ENCODE measurements at places on chromosomes 12 and 14. TPM values are rescaled to one million over a fixed set of nuclear protein-coding genes. Genes with fewer than 3 reads are reported as not detected.

TMPRSS12 gene
- not detected for total RNA-seq

TIMM9 gene
- total RNA-seq, result 31.9 TPM

PLBD1 gene
- total RNA-seq, result not detected

TAS2R20 gene
- 4.4 TPM for total RNA-seq

SPSB2 gene
- total RNA-seq, result 2.4 TPM

TAS2R50 gene
- total RNA-seq, result 1.7 TPM

TMEM30B gene
- total RNA-seq, result 1.0 TPM

GRCh38 chr12:127680516-127680915, 586.5 kb upstream of the TMEM132C start:
- no peak for ATAC-seq

GRCh38 chr12:121574025-121574424, 6.8 kb downstream of the KDM2B start:
- ATAC-seq, result no peak

DNA sequence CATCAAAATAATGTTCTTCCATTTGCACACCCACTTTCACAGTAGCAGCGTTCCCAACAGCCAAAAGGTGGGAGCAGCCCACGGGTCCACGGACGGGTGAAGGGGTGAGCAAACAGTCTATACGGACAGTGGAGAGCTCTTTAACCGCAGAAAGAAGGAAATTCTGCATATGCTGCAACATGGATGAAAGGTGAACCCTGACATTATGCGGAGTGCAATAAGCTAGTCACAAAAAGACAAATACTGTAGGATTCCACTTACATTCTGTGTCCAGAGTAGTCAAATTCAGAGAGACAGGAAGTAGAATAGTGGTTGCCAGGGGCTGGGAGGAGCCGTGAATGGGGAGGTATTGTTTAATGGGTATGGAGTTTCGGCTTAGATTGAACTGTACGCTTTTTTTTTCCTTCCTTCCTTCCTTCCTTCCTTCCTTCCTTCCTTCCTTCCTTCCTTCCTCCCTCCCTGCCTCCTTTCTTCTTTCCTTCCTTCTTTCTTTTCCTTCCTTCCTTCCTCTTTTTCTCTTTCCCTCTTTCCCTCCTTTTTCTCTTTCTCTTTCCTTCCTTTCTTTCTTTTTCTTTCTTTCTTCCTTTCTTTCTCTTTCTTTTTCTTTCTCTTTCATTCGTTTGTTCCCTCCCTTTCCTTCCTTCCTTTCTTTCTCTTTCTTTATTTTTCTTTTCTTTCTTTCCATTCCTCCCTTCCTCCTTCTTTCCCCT, 15.8 kb upstream of the ANKRD9 start:
- peak; percentile 20 for ATAC-seq

GRCh38 chr14:43651896-43652295, 855.2 kb downstream of the FSCB start:
- no peak for ATAC-seq

- ATAC-seq, result no peak
These were observed at the start of gene TMTC1 for GRCh38 chr12:29783773-29784666. TMTC1 (minus strand) TSS chr12:29783942; CDS start chr12:29783751, 191 bp downstream.

DNA sequence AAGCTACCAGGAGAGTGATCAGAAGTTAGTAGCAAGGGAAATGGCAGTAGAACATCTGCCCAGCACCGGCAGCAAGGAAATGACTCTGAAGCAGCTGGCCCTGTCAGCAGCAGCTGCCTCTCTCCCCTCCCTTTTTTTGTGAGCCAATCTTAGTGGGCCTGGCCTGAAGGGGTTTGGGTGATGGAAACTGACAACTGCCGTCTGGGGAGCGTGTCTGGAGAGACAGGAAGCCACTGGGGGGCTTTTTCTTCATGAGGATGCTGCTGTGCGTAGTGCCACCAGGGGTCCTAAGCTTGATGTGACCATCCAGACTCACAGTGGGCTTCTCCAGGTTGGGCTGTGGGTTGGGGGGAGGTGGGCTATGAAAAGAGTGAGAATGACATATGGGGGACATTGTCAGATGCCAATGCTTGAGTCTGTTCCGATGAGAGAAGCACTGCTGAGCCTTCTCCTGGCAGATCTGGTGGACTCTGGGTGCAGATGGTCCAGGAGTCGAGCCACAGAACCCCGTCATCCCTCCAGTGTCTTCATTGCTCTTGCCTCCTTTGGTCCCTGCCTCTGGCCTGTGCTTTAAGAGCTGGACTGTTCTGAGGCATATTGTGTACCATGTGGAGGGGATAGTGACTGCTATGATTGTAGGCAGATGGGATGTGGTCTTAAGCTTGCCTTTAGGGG, 87.6 kb upstream of the HIF1A start:
- ATAC-seq, result no peak

GRCh38 chr14:32710231-32710671, 228.4 kb upstream of the NPAS3 start:
- no peak for ATAC-seq

DNA sequence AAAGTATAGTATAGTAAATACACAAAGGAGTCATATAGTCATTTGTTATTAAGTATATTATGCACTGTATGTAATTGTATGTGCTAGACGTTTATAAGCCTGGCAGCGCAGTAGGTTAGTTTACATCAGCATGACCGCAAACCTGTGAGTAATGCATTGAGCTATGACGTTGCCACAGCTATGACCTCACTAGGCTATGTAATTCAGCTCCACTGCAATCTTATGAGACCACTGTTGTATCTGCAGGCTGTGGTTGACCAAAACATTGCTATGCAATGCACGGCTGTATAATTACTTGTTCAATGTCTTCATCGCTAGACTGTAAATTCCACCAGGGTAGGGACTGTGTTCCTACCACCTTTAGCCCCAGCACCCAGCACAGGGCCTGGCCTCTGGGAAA, 53.2 kb upstream of the VASH1 start:
- ATAC-seq, result no peak

- no peak for ATAC-seq
These were observed 67.1 kb upstream of the HIF1A start for GRCh38 chr14:61628016-61628725.

DNA sequence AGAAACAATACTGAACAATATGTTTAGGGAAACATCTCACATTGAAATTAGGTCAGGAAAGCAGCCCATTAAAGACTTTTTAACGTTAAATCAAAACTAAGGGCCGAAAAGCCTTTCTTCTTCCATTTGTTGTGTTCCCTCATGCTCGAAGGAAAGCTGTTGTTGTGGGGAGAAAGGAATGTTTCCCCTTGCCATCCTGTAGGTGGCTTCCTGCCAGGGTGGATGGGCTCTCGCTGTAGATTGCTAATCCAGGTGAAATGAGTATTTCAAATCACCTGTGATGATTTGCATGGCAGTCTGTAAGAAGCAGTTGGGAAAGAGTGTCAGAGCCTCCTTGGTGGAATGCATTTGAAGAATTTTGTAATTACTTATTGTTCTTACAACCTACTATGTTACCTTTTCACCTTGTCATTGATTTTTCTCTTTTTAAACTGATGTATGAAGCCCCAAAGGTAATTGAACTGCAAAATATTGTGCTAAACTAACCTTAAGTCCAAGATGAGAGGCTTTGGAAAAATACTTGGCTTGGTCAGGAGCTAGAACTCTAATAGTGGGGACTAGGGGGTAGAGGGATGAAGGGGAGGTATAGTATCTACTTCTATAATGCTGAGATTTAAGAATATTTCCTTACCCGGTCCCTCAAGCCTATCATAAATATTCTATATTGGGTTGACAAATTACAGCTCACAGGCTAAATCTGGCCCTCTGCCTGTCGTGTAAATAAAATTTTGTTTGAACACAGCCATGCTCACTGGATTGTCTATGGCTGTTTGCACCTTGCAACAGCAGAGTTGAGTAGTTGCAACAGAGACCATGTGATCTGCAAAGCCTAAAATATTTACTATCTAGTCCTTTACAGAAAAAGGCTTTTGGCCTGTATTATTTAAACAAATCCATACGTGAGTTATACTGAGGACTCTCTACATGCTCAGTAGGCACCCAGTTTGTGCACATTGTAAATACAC, 7.7 kb upstream of the DCP1B start:
- ATAC-seq, result no peak

GRCh38 chr14:84929086-84929485, 600.9 kb upstream of the FLRT2 start:
- no peak for ATAC-seq

DNA sequence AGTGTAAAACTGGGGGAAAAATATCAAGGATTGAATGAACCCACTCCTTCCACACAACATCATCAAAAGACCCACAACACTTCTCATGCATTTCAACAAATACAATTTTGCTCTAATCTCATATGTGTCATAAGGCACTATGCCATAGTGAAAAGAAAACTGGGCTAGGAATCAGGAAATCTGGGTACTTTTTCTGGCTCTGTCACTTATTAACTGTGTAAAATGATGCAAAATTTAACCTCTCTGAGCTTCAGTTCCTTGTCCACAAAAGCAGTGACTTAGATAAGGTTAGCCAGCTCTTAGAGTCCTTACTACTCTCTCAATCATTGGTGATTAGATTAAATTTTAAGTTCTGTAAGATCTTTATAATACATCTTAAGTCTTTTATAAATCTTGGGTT, 250.5 kb upstream of the SOX5 start:
- ATAC-seq, result no peak

- ATAC-seq, result no peak
These were observed 185.7 kb upstream of the PPFIA2 start for GRCh38 chr12:81944886-81945285.

- no peak for ATAC-seq
These were observed 43.1 kb downstream of the PRKAB1 start for GRCh38 chr12:119710965-119711551.

- ATAC-seq, result no peak
These were observed 24.8 kb upstream of the MTHFD1 start for GRCh38 chr14:64363265-64363846.

DNA sequence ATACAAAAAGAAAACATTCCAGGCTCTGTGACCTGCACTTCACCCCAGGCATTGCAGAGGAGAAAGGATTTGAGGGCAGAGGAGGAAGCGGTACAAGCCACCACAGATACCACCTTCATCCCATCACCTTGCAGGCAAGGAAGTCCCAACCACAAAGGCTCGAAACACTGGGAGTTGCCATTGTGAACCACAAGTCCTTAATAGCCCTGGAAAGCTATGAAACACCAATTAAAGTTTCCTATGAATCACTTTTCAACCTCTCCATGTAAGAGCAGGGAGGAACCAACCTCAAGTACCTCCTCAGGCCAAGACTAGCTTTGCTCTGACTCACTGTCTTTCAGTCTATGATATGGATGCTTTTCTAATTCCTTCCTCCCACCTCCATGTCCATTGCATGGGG, 27.0 kb downstream of the MAP3K9 start:
- ATAC-seq, result peak; percentile 90

DNA sequence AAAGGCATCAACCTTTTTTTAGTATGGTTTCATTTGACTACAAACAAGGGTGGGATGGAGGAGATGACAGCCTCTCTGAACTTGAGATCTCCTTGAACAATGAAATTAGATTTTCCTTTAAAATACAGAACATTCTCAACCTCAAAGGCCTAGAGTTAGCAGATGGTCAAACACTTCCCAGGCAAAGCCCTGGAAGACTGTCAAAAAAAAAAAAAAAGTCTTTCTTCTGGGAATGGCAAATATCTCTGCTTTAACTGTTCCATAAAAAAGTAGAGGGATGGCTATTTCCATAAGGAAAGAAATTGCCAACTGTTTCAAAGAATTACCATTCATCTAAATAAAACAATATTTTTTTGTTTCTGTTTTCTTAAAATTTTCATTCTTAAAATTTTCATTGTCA, 870.8 kb downstream of the GALC start:
- no peak for ATAC-seq

GRCh38 chr12:132525833-132526455, 36.0 kb downstream of the FBRSL1 start:
- ATAC-seq, result no peak

Data from activated T-helper 17 cell treated with anti-CD3 and anti-CD28 coated beads, Interleukin-2, amount 50 U/mL, for 72 hours (primary cell).